ENCODE measurements at places on chromosomes 11 and 22. TPM values are rescaled to one million over a fixed set of nuclear protein-coding genes. Genes with fewer than 3 reads are reported as not detected.

DNA sequence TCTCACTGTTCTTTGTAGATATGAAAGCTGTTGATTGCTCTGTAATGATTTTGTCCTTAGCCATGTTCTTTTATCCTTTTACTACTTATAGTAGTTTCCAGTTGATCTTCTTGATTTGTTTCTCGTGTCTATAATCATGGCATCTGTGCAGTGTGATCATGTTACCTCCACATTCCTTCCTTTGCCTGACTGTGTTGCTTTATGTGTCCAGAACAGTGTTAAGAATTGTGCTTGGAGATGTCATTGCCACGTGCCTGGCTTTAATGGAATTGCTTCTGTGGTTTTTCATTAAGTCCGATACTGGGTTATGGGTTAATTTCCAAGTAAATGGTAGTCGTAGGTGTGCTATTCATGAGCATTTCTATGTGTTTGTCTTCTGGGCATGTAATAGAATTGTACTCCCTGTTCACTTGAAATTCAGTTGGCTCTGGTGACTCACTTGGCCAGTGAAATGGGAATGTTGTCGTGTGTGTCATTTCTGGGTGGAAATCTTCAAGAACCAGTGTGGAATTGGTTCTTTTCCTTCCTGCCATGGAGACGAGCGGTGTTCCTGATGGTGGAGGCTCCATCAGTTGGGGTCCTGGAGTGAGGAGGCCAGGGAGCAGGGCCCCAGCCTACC lies 6.8 kb downstream of the GTSE1 start:
- no peak overlapping the region for H3K27ac ChIP-seq
- H3K4me3 ChIP-seq = no peak overlapping the region
- no peaks in the 10 kb centered on the region for H3K27me3 ChIP-seq
- H3K4me1 ChIP-seq = no peaks in the 10 kb centered on the region

DNA sequence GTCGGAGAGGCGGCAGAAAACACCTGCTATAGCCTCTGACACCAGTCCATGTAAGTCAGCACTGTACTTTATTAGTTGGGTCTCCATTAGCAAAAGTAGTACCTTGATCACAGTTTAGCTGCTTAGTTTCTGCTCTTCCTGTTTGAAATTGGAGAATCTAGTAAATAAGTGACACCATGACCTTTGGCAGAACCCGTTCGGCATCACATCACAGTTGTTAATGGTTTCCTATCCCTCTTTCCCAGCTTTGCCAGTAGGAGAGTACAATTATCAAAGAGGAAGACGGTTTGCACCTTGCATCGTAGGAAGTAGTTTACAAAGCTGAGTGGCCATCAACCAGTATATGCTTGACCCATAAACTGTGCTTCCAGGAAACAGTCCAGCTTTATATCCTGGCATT lies 101.8 kb downstream of the TRIM44 start:
- no peak overlapping the region for H3K27ac ChIP-seq
- no peaks in the 10 kb centered on the region for H3K27me3 ChIP-seq
- no peak for DNase-seq
- H3K4me3 ChIP-seq = no peak overlapping the region
- peaks cover 36% of the 10 kb centered on the region for H3K4me1 ChIP-seq
- no peaks in the 10 kb centered on the region for H3K36me3 ChIP-seq

GRCh38 chr11:32817181-32817851 lies 12.4 kb upstream of the PRRG4 start:
- H3K36me3 ChIP-seq = no peaks in the 10 kb centered on the region
- H3K27me3 ChIP-seq = peaks cover 7% of the 10 kb centered on the region
- DNase-seq = no peak
- H3K4me3 ChIP-seq = no peak overlapping the region

DNA sequence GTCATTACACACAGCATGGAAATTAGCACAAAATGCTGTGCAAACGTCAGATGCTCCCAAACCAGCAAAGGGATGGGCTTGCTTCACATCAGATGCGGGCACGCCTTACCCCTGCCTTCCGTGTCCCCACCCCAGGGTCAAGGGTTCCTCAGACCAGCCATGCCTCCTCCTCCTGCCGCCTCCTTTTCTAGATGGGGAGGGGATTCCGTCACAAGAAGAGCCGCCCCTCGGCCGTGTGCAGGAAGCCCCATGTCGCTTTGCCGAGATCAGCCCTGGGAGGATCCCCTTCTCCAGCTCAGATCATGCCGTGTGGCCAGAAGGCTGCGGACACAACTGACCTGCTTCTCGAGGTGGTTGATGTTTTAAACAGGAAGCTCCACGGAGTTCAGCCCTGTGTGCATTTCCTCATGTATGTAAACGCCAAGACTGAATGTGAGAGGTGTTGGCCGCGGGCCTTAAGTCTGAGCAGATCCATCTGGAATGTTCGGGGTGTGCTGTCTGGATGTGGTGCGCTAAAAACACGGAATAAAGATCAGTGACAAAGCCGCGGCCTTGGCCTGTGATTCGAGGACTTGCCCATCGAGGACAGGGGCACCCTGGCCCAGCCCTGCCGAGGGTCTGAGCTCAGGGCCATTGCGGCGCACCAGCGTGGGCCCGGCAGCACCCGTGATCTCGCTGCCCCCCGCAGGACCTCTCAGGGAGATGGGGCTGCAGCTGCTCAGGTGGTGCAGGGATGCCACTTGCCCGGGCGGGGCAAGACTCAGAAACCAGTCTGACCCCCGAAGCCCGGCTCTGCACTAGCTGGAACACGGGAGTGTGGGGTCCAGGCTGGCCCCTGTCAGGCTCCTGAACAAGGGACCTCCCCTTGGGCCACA lies 412.9 kb downstream of the TBC1D22A start:
- no peaks in the 10 kb centered on the region for H3K27me3 ChIP-seq
- H3K4me3 ChIP-seq = no peak overlapping the region

DNA sequence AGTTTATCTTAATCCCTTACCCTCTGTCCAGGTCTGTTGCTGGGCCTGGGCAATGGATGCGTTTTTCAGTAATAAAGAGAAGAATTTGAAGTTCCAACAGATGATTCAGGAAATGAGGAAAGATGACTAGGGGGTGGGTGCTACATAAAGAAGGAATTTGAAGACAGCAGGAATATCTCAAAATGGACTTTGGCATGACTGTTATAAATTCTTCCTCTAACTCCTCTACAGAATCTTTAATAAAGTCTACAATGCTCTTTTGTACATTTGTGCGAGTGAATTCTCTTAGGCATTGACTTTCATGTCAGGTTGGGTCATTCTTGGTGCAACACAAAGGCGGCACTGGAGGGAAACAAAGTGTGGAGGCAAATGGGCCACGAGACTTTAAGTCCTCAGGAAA lies 35.1 kb upstream of the PRSS23 start:
- H3K27me3 ChIP-seq = no peaks in the 10 kb centered on the region
- H3K36me3 ChIP-seq = no peaks in the 10 kb centered on the region
- H3K4me3 ChIP-seq = no peak overlapping the region

TRPM5 gene
- total RNA-seq = not detected

DNA sequence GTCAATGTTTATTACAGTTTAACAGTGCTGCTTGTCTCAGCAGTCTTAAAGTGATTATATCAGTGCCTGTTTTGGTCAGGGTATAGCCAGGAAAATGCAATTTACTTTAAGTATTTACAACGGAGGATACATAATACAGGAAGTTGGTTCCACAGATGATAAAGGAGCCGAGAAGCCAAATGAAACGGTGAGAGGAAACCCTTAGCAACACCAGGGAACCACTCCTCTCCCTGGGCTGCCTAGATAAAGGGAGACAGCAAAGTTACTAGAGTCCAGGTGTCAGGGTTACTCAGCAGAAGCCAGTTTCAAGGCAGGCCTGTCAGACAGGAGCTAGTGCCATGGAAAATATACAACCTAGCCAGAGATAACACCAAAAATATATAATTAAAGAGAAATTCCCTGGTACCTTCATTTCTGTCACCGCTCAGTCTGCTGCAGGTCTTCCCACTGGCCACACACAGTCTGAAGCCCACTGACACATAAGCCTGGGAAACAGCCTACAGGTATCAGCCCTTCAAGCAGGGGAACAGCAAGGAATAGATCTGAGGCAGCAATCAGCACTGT lies 55.5 kb downstream of the FAM76B start:
- no peak for DNase-seq
- H3K4me1 ChIP-seq = no peaks in the 10 kb centered on the region
- no peaks in the 10 kb centered on the region for H3K27me3 ChIP-seq
- H3K27ac ChIP-seq = no peak overlapping the region
- H3K36me3 ChIP-seq = no peaks in the 10 kb centered on the region

MMP8 gene
- total RNA-seq = not detected

GRCh38 chr22:32534252-32535235 lies 59.9 kb downstream of the FBXO7 start:
- no peaks in the 10 kb centered on the region for H3K36me3 ChIP-seq
- H3K4me1 ChIP-seq = peaks cover 74% of the 10 kb centered on the region
- H3K27ac ChIP-seq = peak overlapping the region; percentile 93
- no peak overlapping the region for H3K4me3 ChIP-seq
- H3K27me3 ChIP-seq = peaks cover 9% of the 10 kb centered on the region
- DNase-seq = peak; percentile 65

GRCh38 chr11:19577976-19578619 lies 134.5 kb upstream of the NAV2 start:
- H3K36me3 ChIP-seq = no peaks in the 10 kb centered on the region
- H3K27me3 ChIP-seq = no peaks in the 10 kb centered on the region
- peak; percentile 48 for DNase-seq
- H3K4me3 ChIP-seq = peak overlapping the region; percentile 38
